ENCODE measurements at places on chromosomes 1 and 21.

- DNase-seq: no peak
Observed at GRCh38 chr21:36073181-36073580, 3.4 kb downstream of the CBR1 start.

DNA sequence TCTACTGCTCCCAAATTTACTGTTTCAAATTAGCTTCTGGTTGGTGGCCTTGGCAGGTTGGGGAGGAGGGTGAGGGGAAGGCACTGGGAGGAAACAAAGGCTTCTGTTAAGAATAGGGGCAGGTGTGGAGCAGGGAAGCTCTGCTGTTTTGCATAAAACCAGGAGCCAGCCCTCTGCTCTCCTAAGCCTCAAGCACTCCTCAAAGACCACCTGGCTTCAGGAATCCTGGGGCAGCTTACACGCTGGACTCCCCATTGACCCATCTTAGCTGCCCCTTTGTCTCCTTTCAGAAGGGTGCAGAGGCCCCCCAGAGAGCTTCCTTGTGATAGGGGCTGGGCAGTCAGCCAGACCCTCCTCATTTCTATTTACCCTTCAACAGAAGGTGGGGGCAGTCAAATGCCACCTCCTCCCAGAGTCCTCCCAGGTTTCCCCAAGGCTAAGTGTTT lies 11.5 kb upstream of the DHRS3 start:
- no peak for DNase-seq

- no peak for DNase-seq
Observed at GRCh38 chr1:54577612-54578011, 29.6 kb downstream of the ACOT11 start.

DNA sequence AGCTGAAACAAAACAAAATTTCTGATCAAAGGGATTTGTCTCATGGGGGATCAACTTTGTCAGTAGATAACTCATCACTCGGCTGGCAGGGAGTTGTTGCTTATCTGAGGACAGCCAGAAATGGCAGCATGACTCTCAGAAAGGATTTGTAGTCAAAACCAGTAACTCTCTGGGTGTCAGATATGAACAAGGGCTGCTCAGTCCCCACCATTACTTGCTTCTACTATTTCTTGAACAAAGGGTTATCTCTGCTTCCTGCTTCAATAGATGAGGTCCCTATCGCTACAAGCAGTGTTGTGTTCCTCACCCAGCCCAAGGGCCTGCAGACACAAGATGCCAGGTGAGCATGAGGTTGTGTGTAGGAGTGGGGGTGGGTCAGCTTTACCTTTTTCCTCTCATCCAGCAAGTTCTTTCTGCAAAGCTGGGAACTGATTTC lies 116.2 kb downstream of the PTBP2 start:
- DNase-seq: no peak

- DNase-seq: no peak
Observed at GRCh38 chr1:17587693-17588047, 48.2 kb downstream of the ARHGEF10L start.
